LoVo (cell line): ENCODE measurements at places on chromosomes 3 and 15.

DNA sequence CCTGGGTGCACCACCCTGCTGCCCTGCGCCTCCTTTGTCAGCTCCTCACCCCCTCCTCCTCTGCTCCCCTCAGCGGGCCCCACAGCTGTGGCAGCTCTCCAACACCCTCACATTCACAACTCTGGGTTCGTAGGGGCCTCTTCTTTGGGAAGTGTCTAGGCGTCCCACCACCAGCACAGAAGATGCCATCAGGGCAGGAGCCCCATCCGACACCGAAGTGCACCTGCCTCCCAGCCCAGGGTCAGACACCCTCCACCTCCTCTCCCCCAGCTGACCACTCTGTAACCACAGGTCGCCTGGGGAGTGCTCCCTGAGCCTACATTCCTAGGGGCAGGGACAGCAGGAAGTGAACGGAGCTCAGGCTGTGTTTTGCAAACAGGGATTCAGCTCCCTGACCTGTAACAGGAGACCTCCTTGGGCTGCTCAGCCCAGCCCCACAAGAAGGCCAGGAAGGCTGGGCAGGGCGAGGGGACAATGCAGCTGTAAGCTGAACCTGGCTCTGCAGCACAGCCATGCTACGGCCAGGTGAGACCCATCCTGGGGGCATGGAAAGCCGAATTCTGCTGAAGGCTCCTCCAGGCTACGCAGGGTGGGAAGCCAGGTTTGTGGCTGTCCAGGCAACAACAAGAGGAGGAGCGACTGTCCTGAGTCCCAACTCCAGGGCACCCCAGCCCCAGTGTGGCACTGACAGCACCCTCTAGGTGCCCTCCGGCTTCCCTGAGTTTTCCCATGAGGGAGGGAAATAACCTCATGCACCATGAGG, 269.0 kb downstream of the GOLGA6L6 start:
- DNase-seq = no peak

DNA sequence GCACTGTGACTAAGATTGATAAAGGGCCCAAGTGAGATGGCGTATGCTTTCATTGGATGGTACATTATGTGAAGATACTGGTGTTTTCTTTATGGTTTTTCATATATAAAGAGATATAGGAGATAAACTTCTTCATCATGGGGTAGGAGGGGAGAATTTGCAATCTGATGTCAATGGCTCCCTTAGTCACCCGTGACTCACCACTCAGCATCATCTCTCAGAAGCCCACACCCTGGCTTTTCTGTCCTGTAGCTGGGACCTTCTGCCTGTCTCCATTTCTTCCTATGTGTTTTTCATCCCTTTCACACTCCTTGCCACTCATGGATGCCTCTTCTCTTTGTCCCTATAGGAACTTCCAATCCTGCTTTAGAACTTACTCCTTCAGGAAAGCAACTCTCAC, 114.3 kb upstream of the SEMA6D start:
- DNase-seq = no peak

DNA sequence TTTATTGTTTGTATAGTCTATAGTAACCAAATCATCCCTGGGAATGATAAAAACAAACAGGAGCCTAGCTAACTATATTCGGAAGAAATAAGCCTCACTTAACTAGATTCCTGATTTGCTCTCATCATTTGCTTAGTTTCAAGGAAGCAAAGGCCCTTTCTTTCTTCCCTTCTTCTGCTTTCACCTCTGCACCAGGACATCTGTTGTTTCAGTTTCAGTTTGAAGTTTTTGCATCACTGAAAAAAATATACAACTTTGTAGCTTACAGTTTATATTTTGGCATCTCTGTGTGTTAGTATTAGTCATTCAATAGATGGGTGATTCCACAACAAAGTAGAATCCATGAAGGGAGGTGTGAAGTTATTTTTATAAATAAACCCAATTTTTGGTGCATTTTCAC, 113.6 kb upstream of the SNTN start:
- no peak for DNase-seq

- DNase-seq = no peak
Observed at GRCh38 chr3:149010966-149011365, 19.6 kb downstream of the GYG1 start.

DNA sequence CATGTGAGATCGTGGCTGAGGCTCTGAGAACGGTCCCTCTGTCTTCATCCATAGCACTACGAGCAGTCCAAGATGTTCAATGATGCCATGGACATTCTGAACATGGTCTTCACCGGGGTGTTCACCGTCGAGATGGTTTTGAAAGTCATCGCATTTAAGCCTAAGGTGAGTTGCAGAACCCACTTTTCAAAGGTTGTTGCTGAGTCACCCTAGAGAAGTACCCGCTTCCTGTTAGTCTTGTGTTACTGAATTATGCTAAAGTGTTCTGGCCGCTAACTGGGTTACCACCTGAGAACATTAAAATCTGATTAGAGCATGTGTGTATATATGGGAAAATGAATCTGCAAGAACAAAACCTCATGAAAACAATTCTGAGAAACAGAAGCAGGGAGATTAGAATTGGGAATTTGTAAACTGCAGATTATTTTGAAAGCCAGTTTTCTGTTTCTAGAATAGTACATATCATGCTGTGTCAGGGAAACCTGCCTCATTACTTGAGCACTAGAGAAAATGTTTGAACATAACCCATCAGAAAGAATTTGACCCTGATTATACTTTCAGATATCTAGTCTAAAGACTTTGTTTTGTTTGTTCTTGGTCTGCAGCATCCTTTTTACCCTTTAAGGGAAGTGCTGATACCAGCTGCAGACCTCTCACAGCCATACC, 92.6 kb downstream of the CHDH start:
- no peak for DNase-seq
